ENCODE measurements at places on chromosomes 1 and 21.

DNA sequence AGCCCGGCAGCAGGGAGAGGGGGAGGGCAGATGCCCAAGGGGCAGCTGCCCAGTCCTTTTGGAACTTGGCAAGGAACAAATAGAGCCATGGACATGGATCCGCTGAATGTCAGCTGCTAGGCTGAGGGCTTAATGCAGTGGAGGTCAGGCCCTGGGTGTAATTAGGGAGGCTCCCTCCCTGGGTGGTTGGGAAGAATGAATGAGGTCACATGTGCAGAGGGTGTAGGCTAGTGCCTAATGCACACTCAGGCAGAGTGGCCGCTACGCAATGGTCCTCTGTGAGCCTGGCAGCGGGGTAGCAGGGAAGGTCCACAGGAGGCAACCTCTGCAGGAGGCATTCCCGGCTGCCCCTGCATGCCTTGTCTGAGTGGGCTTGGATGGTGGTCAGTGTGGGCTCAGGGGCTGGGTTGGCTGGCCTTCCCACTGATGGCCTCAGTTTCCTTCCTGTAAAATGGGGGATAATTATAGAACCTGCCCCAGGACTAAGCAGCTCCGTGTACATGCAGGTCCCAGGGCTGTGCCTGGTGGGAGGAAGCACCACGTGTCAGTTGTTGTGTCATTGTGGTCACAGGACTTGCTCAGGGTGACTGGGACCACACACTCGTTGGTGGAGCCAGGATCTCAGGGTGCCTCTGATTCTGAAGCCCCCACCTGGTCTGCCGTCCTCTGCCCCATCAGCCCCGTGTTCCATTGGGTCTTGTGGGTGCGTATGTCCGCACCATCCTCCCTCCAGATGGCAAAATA lies 81.6 kb upstream of the ACTL8 start:
- DNase-seq, result no peak

DNA sequence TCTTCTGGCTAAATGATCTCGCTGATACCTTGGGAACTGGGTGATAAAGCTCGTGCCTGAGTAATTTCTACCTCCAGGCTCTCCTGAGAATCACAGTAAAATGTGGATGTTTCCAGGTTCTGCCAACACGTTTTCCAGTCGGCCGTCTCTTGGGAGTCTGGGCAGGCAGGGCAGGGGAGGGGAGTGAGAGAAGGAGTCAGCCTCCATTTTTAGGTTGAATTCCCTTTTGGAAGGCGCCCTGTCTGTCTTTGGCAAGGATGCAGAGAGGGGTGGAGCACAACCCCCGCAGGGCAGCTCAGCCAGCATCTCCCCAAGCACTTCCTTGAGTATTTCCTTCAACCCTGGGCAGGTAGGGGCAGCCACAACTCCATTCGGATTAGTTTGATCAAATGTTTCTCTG lies 15.5 kb upstream of the ACTRT2 start:
- DNase-seq, result no peak

DNA sequence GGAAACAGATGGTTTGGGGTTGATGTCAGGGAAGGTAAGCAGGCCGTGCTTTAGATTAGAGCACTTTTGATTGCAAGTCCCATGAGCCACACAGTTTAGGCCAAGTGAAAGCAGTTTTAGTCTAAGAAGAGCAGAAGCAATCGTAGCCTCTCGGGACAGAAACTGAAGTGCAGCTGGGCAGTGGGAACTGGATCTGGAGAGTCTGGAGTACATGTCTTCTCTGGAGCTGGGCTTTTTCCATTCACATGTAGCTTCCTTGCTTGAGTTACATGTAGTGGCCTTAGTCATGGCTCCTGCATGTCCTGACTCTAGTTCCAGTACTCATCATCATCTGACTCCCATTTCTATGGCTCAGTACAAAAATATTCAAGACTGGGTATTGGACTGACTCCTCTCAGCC lies 16.7 kb downstream of the CAMTA1 start:
- DNase-seq, result no peak

DNA sequence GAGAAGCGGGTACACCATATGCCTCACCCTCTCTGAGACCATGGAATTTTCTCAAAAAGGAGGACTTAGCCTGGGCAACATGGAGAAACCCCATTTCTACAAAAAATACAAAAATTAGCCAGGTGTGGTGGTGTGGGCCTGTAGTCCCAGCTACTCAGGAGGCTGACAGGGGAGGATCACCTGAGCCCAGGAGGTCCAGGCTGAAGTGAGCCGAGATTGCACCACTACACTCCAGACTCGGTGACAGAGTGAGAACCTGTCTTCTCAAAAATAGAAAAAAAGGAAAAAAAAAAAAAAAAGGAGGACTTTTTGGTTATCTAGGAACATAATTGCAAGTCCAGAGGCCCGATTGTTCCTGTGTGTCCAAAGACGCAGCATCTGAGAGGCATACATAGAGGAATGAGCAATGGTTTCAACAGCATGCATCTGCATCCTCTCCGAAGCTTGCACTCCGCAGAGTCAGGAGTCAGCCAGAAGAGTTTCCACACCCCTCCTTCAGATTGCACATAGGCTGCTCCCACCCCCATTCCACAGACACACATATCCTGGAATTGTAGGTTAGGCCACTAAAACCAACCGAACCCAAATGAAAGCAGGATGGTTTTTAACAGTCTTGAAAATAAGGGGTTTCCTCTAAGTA lies 2.5 kb upstream of the TBX15 start:
- peak; percentile 5 for DNase-seq
